ENCODE measurements at places on chromosomes 5 and 9.

DNA sequence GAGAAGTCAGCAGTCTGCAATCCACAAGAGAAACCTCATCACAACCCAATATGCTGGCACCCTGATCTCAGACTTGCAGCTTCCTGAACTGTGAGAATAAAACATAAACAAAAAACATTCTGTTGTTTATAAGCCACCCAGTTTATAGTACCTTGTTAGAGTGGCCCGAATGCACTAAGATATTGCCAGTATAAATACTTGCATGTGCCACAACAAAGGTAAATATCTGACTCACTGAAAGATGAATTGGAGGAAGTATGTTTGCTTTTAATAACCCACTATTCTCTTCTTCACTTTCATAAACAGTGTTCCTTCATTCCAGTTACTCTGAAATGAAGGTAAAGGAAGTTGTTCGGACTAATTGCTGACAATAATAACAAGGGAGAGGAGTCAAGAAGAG, 1163.4 kb upstream of the CDH6 start:
- DNase-seq: no peak

GRCh38 chr9:103319979-103320378, 324.8 kb downstream of the CYLC2 start:
- peak; percentile 26 for DNase-seq

DNA sequence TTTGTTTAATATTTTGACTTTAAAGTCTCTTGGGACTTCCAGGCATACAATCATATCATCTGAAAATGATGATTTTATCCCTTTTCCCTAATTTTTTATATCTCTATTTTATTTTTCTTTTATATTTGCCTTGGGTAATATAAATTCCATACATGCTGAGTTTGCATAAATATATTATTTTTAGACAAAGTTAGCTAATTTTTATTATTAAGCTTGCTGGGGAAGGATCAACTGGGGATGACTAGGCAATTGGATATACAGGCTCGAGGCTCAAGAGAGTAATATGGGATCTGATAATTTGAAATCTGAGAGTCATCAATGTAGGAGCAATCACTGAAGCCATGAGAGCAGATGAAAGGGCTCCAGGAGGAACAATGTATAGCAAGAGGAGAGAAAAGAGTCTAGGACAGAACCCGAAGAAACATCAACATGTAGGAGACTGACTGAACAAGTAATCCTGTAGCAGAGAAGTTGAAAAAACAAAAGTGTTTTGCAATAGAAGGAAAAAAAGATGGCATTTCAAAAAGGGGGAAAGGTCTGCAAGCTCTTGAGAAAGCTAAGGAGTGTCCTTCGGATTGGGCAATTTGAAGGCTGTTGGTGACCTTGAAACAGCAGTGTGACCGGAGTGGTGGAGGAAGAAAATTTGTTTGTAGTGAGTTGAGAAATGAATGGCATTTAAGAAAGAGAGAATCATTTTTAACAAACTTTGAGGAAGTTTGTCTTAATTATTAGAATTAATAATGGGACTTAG, 17.0 kb upstream of the RHOBTB3 start:
- DNase-seq: no peak

DNA sequence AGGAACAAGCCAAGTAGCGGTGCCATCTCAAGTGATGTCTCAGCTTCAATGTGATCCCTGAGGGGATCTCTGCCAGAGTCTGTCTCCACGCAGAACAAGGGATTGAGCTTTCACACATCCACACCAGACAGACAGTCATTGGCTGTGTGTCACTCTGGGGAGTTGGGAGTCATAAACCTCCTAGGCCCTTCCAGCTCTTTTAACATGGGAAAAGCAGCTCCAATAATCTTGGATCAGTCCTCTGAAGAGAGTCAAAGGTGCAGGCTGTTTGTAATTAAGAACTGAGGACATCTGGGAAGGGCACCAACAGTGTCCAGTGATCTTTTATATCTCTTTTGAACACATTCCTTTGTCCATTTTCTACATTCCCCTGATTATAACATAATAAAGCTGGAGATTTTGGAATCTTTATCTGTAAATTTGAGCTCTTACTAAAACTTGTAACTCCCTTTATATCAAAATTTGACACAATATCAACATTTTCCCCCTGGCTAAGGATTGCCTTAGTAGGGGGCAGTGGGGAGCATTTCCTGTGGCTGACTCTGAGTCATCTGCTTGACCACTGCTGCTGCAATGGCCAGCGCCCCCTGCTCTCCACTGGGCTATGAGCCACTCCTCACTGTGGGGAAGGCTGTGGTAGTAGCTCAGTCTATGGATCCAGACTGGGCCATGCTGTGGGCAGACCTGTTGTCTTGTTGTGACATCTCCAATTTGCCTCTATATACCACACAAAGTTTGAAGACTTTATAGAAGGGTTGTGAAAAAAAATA, 284.4 kb downstream of the OSTF1 start:
- no peak for DNase-seq

DNA sequence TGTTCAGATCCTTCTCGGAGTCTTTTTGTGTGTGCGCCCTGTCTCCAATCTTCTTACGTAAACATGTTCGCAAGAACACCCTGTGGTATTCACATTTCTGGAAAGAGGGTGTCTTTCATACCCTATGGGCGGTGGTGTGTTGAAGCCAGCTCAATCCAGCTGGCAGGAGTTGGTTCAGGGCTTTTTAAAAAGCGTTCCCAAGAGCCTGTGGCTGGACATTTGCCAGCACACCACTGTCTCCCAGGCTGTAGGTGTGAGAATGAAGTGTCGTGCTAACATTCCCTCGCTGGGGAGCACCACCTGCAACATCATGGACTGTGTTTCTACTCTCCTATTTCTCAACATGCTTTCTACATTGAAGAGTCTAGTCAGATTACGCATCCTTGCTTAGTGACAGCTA, 51.7 kb downstream of the S1PR3 start:
- no peak for DNase-seq

DNA sequence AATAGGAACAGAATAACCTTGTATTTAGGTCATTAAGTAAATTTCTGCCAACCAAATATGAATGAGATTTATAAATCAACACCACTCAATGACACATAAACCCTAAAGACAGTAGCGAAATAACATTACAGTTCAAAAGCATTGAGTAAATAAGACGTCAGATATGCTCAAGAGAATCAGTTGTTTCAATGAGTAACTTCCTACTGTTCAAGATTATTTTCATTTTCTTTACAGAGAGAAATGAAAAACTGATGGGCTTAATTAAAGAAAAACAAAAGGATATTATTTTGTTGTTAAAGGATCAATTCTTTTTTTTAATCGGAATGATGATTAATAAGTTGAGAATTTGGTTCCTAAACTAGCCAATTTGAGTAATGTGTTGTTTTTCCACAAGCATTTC, 150.1 kb downstream of the BNC2 start:
- DNase-seq: no peak

GRCh38 chr9:86406366-86406765, 52.2 kb upstream of the TUT7 start:
- no peak for DNase-seq

GRCh38 chr5:54837981-54838380, 147.4 kb downstream of the ESM1 start:
- no peak for DNase-seq

Data from OCI-LY7 (cell line).